ENCODE measurements at places on chromosomes 11 and 22. TPM values are rescaled to one million over a fixed set of nuclear protein-coding genes. Genes with fewer than 3 reads are reported as not detected.

FHIP1B gene
- total RNA-seq = 19.3 TPM

KIRREL3 gene
- not detected for total RNA-seq

SYT9 gene
- total RNA-seq = not detected

DNA sequence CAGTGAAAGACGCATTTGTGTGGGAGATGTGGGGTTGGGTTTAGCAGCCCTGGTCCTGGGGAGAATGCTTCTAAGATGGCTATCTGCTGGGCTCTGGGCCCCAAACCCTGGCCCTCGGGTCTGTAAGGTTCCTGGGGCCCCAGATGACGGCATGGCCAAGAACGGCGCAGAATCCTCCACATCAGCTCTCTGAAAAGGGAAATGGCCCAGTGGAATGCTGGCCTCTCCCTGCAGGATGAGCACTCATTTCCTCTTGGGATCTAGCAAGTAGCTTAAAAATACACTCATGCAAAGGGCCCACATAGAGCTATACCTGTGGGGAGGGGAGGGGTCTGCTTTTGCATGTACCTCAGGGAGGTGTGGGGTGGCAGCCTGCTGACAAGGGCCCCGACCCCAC is 37.5 kb upstream of the LINC01488 start:
- peaks cover 7% of the 10 kb centered on the region for H3K4me1 ChIP-seq
- H3K4me3 ChIP-seq = peak overlapping the region; percentile 63
- H3K27me3 ChIP-seq = peaks cover 4% of the 10 kb centered on the region

DNA sequence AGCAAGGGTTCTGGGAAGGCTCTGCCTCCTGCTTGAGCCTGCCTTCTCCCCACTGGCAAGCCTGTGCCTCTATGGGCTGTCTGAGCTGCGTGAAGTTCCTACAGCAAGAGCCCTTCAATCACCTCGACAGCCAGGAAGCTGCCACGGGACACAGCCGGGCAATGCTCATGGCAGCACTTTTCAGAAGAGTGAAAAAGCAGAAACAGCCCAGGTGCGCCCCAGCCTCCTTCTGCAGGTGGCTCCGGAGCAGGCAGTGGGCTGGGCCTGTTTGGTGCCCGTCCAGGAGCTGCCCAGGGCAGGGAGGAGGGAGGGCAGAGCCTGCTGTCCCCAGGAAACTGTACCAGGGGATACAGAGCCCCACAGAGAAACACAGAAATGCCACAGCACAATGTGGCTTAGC is 24.6 kb upstream of the COMT start:
- no peaks in the 10 kb centered on the region for H3K4me1 ChIP-seq
- H3K27me3 ChIP-seq = no peaks in the 10 kb centered on the region
- no peak overlapping the region for H3K4me3 ChIP-seq
- H3K27ac ChIP-seq = no peak overlapping the region
- DNase-seq = no peak

DNA sequence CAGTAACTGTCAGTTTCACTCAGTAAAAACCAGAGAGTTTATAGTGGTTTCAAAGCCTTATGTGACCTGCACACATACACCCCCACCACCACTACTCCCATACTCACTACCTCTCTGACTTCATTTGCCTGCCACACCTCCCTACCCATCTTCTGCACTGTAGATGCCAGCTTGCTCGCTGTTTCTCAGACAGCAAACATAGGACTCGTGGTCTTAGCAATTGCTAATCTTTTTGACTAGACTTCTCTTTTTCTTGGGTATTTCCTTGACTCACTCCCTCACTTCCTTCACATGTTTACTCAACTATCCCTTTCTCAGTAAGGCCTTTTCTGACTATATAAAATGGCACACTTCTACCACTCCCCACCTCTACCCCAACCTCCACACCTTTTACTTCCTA is 27.8 kb downstream of the CEP295 start:
- H3K27ac ChIP-seq = peak overlapping the region; percentile 76
- peak overlapping the region; percentile 1 for H3K4me3 ChIP-seq
- no peaks in the 10 kb centered on the region for H3K27me3 ChIP-seq
- H3K36me3 ChIP-seq = peaks cover 43% of the 10 kb centered on the region

GRCh38 chr11:1557904-1558774 is 13.9 kb downstream of the DUSP8 start:
- no peak overlapping the region for H3K4me3 ChIP-seq
- no peaks in the 10 kb centered on the region for H3K4me1 ChIP-seq
- H3K27ac ChIP-seq = no peak overlapping the region
- H3K27me3 ChIP-seq = peaks cover 2% of the 10 kb centered on the region
- DNase-seq = no peak
- no peaks in the 10 kb centered on the region for H3K36me3 ChIP-seq

GRCh38 chr11:26243426-26243825 is 88.5 kb upstream of the ANO3 start:
- H3K36me3 ChIP-seq = no peaks in the 10 kb centered on the region
- no peaks in the 10 kb centered on the region for H3K27me3 ChIP-seq
- no peak for DNase-seq
- H3K4me1 ChIP-seq = no peaks in the 10 kb centered on the region
- H3K27ac ChIP-seq = no peak overlapping the region

GRCh38 chr11:119111361-119111925 is 4.3 kb downstream of the C2CD2L start:
- H3K36me3 ChIP-seq = peaks cover 39% of the 10 kb centered on the region
- H3K4me3 ChIP-seq = peak overlapping the region; percentile 30
- no peak overlapping the region for H3K27ac ChIP-seq
- no peak for DNase-seq

Data from activated T-helper 1 cell treated with anti-CD3 and anti-CD28 coated beads, Interleukin-12 subunit alpha, Interleukin-12 subunit beta, Interleukin-2, Interleukin-4 antibody, amounts not matched to agents 30 ng/mL and 10 ng/mL and 1 ng/mL, durations not matched to agents 14 hours and 24 hours and 36 hours (primary cell).